GM12864 (cell line): ENCODE measurements at places on chromosomes 5 and 9.

- DNase-seq = no peak
These were observed 893.2 kb downstream of the DTWD2 start for GRCh38 chr5:118095115-118095514.

- no peak for DNase-seq
These were observed 7.2 kb upstream of the DNAJB5 start for GRCh38 chr9:34982361-34982760.

DNA sequence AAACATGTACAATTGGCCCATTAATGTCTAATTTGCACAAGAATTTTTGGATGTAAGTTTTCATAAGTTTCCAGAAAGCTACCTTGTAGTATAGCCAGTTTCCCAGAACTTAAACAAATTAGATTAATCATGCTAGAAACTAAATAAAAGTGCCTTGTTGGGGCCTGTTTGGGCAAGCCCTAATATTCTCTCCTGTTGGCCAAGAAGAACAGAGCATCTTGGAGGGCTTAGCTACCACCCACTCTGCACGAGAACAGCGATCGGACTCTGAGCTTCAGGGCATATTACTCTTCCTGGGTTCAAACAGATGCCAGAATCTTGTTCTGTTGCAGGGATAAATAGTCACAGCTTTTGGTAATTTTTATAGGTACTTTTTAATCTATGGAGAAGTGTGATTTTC, 88.2 kb downstream of the GAS1 start:
- DNase-seq = no peak

DNA sequence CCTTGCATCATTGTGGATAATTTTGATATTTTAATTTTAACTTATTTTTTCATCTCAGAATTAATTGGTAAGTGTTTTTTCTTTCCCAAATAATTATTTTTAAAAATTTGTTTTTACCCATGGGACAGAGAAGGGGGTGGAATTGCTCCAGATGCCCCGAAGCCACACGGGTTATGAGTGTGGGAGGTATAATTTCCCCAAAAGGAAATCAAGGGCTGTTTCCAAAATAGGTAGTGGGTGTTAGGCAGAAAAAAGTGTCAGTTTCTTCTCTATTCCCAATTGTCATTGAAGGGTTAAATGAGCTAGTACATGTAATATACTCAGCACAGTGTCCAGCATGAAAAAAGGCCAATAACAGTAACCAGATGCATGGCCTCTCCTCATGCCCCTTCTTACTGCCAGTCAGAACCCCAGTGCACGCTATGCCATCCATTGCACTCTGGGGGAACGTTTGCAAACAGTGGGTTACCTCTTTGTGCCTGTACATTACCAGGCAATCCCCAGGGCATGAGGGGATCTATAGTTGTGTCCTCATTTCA, 36.4 kb upstream of the ANGPTL2 start:
- DNase-seq = no peak

- no peak for DNase-seq
These were observed 9.7 kb upstream of the URM1 start for GRCh38 chr9:128361296-128361985.

DNA sequence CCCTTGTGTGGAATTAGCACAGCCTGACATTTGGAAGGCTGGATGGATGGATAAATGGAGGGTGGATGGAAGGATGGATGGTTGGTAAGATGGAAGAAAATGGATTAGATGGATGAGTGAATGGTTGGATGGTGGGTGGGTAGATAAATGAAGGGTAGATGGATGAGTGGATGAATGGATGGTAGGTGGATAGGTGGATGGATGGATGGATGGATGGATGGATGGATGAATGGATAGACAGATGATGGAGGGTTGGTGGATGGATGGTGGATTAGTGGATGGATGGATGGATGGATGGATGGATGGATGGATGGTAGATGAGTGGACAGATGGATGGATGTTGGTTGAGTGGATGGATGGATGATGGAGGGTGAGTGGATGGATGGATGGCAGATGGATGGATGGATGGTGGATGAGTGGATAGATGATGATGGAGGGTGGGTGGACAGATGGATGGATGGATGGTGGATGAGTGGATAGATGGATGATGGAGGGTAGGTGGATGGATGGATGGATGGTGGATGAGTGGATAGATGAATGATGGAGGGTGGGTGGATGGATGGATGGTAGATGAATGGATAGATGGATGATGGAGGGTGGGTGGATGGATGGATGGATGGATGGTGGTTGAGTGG, 175.6 kb upstream of the PPP1R26 start:
- no peak for DNase-seq

DNA sequence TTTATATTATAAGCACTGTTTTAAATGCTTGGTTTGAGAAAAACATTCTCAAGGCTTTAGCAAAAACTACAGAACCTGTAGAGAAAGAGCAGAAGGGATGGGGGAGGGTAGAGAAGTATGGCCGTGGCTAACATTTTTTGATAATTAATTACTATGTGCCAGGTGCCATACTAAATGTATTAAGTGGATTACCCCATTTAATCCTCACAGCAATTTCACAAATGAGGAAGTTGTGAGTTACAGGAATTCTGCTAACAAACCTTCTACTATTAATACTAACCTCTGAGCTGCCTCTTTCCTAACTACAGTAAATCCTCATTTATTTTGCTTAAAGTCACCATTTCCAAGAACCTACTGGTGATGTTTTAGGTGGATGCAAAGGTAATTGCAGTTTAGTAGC, 157.9 kb downstream of the RNF180 start:
- DNase-seq = no peak

DNA sequence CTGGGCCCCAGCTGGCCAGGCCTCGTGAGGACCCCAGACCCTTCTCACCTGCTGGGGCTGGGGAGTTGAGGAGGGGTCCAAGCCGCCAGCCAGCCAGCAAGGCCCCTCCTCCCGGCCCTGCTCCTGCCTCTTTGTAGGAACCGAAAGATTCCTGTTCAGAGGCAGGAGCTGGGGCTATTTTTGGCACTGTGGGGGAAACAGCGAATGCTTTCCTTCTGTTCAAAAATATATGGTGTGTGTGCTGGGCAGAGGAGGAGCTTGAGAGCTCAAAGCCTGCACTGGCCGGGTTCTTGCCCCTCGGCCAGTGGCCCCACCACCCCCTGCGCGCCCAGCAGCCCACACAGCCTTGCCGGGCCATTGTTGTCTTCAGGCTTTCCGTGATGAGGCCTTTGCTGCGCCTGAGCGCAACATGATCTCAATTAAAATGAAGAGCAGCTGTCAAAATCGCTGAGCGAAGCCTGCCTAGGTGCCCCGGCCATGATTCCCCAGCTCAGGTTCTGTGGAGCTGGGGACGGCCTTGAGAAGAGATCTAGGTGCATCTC, 13.4 kb downstream of the NCS1 start:
- DNase-seq = no peak

DNA sequence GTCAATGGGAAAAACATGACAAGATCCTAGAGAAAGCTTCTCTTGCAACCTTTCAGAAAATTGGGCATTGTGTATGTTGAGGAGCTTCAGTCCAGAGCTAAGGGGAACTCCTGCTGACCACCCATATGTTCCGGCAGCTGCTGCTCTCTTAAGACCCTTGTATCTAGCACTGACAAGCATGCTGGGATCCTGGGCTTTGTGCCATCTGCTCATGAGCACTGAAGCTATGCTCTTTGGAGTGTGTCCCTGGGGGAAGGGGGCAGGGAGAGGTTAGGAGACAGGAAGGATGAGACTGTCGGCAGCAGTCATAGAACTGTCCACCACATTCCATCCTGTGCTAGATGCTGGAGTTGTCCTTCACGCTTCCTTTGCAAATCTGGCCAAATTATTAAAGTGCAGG, 109.3 kb downstream of the JAKMIP2 start:
- no peak for DNase-seq

- DNase-seq = no peak
These were observed 354.2 kb upstream of the ADAMTS16 start for GRCh38 chr5:4785971-4786370.

DNA sequence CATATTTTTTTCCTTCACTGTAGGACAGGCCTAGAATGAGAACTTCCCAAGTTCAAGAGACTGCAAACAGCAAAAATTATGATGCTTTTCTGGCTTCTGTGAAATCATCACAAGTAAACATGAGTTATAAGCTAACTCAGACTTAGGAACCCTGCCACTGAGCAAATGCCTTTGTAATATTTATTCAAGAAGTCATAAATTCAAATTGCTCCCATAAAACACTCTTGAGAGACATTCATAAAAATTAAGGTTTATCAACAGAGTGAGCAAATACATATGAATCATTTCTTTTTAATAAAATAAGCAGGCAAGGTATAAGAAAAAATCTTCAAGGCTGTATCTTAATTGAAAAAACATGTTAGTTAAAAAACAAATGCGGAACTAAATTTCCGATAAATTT, 124.2 kb downstream of the GNA14 start:
- DNase-seq = no peak
